Stimulated activated CD4-positive, alpha-beta T cell treated with anti-CD3 and anti-CD28 coated beads, TNF-alpha, amount 100 ng/mL, for 48 hours (primary cell): ENCODE measurements at places on chromosomes 4 and X.

DNA sequence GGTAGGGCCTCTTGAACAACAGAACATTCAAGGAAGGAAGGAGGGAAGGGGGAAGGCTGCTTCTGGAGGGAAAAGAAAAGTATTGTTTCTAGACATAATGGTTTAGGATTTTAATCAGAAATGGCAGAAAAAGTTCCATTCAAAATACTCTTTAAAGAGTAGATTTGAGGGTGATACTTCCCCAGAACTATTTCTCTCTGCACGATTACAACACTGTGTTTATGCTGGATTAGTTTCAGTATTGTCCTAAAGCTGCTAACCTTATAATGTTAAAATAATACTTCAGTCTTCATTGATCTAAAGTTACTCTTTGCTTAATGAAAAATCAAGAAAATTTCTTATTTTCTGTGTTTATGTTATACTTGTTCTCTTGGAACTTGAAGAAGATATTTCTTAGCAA is 1026.3 kb upstream of the PABPC4L start:
- no peak for DNase-seq

GRCh38 chrX:13829983-13830382 is 13.1 kb upstream of the GPM6B start:
- no peak for DNase-seq

DNA sequence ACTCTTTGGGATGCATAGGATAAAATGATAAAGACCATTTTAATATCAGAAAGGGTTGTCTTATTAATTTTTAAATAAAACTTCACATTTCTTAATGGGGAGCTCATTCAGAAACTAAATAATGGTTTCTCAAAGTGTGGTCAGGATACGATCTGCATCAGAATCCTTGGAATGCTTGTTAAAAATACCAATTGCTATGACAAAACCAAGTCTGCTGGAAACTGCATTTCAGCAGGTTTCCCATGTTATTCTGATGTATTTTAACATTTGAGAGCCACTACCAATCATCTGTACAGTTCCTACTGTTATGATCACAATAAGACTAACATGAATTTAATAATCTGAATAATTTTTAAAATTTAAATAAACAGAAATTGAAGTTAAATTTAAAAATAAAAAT is 115.1 kb downstream of the SOWAHB start:
- no peak for DNase-seq

- no peak for DNase-seq
Measured at GRCh38 chr4:175622887-175623286, 189.2 kb downstream of the GPM6A start.

- no peak for DNase-seq
Measured at GRCh38 chrX:29699239-29699638, 516.1 kb upstream of the MAGEB2 start.

GRCh38 chr4:41613386-41613785 is 75.4 kb downstream of the LIMCH1 start:
- no peak for DNase-seq

GRCh38 chr4:5143940-5144339 is 92.7 kb downstream of the STK32B start:
- no peak for DNase-seq

- DNase-seq = no peak
Measured at GRCh38 chr4:167216783-167217182, 17.5 kb downstream of the SPOCK3 start.

DNA sequence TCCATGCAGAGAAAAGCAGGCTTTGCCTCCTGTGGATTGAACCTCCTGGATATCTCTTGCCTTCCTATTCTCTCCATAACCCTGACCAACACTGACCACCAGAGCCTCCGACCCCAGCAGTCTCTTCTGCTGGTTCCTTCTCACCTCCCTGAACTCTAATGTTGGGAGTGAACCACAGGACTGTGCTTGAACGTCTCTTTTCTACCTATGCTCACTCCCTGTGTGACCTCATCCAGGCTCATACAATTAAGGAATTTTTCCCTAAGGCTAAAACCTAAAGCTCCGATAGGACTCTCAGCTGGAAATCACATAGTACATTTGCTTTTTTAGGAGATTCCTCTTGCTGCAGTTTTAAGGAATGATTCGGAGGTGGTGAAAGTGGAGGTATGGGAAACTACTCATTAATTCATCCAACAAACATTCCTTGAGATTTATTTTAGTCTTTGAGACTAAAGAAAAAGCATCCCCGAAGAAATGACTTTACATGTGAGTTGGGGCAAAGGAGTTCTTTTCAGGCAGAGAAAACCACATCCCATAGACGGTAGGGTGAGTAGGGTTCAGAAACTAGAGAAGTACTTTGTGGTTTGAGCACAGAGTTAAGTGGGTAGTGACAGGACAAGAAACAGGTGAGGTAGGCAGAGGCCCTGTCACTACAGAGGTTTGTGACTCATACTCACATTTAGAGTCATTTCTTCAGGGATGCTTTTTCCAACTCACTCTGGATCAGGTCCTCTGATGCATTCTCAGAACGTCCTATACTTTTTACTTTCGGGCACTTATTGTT is 30.8 kb downstream of the NDNF start:
- DNase-seq = no peak

DNA sequence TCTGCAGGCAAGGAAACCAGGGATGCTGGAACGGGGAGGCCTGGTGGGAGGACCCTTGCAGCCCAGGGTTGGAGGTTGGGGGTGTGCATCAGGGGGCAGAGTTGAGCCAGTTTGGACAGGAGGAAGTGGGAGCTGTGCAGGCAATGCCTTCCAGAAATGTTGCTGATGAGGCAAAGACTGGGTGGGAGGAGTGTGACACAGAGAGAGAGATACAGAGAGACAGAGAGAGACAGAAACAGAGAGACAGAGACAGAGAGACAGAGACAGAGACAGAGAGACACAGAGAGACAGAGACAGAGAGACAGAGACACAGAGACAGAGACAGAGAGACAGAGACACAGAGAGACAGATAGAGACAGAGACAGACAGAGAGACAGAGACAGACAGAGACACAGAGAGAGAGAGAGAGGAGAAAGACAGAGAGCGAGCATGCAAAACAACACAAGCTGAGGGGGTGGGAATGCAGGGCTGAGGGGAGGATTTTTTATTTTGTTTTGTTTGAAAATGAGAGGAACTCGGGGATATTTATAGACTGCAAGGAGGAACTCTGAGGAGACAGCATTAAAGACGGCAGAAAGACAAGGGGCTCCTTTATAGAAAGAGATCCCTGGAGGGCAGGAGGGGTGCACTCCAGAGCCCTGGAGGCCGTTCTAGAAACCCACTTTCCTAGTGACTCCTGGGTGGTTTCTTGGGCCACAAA is 1.9 kb upstream of the HAUS3 start:
- DNase-seq = no peak

DNA sequence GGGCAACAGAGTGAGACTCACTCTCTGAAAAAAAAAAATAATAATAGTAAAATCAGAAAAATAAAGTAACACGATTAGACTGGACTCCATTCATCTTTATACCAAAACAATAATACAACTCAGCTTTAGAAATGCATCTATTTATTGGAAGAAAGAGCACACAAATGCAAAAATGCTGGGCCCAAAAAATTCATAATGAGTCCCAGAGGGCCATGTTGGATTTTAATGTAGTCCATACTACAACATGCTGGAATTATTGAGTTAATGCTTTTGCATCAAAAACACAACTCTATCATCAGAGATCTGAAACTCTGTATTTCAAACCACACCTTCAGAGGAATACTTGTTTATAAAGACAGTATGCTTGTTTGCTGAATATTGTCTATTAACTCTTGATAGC is 1614.7 kb downstream of the STIM2 start:
- no peak for DNase-seq

DNA sequence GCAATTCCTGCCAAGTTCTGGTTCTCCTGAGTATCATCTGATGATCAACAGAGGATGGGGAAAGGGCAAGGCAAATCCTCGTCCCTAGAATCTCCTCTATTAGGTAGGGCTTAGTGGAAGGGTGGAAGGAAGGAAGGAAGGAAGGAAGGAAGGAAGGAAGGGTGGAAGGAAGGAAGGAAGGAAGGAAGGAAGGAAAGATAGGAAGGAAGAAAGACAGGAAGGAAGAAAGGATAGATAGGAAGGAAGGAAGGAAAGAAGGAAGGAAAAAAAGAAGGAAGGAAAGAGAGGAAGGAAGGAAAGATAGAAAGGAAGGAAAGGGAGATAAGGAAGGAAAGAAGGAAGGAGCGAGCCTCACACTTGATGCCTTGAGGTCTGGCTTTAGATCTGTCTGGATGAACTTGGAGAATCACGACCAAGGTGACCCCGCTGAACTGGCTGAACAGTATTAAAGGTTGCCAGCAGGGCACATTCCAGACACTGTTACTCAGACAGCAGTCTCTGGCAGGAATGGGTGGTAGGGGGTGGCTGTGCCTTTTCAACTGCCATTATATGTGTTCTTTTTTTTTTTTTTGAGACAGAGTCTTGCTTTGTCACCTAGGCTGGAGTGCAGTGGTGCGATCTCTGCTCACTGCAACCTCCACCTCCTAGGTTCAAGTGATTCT is 57.1 kb downstream of the MAP7D2 start:
- no peak for DNase-seq

- DNase-seq = peak; percentile 25
Measured at GRCh38 chr4:37890801-37891259, at the start of gene TBC1D1. Gene TBC1D1 (plus strand): TSS chr4:37891084. CDS start chr4:37902096, 11,012 bp downstream.

GRCh38 chr4:17920681-17921080 is 100.9 kb downstream of the LCORL start:
- no peak for DNase-seq

DNA sequence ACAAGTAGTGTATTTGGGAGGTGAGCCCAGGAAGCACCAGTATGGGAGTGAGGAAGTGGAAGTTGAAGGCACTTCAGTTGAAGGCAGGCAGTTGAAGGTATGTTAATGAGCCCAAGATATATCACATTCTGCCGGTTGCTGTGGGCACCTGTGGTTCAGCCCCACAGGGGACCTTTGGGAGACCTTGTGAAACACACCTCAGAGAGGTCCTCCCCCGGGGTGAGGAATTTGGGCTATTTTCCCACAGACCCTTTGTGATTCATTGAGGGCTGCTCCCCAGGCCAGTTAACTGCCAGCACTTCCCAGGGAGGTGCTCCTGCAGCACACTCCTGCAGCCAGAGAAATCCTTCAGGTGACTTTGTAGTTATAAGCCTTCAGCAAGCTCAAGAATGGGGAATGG is 45.9 kb downstream of the PTCHD1 start:
- no peak for DNase-seq

DNA sequence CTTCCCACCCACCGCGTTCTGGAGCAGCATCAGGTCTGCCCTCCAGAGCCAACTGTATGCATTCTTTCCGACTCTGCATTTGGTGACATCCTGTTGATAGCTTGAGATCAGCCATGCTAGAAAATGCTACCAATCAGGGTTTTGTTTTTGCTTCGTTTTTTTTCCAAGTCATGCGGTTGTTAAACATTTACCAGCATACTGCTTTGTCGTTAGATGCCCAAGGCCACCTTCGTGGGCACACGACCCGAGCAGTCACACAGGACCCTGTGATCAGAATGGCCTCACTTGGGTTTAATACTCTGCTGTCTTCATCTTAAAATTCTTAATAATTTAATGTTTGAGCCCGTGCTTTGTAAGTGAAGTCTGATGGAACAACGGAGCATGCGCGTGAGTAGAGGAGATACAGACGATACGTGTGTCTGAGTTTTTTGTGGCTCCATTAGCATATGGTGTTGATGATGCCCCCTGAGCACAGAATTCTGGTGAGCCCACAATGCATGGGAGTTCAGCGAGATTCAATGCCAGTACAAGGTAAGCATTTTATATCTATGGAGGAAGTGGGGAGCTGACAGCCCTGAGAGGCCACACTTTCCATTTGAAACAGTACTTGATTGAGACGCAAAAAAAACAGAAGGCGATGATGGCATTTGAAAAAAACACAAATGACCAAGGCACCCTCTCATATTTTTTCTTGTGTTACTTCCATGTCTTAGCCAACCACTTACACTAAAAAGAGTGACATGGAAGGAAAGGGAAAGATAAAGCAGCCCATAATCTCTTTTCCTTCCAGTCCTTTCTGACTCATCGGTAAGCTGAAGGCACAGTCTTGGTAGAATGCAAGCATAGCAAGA is 323.6 kb downstream of the BCOR start:
- DNase-seq = no peak

DNA sequence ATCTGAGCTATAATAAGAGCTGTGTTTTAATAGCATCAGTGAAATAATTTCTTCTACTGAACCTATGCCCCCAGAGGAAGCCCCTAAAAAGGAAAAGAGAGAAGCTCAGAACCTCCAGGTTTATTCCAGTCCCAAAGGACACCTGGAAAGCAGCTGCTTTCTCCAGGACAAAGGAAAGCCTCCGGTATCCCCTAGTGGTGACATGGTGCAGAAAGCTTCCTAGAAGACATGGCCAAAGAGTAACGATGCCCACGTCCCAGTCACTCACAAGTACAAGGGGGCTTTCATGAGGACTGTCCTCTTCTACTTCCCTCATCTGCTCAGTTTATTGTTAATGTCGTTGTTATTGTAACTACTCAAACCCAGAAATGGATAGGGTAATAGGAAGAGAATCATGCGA is 343.9 kb downstream of the UNC5C start:
- DNase-seq = no peak

DNA sequence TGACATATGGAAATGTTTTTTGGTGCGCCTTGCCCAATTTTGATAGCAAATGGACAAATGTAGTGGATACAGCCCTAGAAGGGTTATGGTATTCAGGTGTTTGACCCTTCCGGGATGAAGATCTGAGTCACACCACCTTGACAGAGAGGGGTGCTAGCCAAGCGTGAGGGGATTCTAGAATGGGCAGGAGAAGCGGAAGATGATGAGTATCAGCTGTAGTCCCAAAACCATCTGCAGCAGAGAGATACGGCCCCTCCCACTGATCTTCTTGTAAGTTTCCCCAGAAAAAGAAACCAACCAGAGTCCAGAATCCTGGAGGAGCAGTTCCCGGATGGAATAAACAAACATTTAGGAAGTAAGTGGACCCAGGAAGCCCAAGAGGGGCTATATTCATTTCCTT is 18.1 kb downstream of the DCHS2 start:
- DNase-seq = no peak

GRCh38 chr4:120671538-120671937 is 251.0 kb downstream of the PRDM5 start:
- no peak for DNase-seq

DNA sequence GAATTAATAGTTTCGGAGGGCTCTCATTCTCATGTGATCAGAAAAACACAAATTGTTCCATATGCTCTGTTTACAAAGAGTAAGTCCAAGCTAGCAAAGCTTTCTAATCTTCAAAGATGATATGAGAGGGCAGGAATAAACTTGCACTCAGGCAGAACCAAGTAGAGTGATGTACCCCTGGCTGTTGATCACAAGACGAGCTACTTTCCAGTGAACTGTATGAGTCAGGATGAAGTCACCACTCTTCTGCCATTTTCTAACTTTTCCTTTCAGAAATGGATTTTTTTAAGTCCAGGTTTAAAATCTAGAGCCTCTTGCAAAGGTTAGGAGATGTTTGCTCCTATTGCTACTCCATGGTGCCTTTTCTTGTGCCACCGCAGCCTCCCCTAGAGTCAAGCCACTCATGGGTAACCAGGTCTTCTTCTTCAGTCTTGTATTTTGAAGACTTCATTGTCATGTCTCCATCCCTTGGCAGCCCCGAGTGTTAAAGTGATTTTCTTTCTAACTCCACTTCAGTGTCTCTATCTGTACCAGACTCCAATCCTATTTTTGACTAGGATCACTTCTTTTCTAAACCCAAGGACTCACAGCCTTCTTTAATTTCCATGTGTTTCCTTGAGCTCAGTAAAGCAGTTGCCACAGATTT is 171.9 kb upstream of the GALNT7 start:
- no peak for DNase-seq
